ENCODE measurements at places on chromosomes 1 and 21.

DNA sequence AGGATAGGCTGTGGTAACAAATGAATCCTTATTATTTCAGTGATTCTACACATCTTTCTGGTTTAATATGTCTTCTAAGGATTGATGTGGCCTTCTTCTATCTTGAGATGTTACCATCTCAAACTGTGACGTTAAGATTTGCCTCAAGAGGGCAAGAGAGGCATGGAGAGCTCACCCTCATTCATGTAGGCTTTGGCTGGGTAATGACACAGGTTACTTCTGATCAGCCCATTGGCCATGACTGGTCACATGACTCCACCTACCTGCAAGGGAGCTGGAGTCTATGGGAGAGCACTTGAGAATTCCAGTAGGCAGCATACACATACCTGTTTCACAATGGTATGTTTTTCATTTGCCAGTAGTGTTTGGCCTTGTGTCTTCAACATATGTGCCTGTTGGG, 30.0 kb downstream of the CACHD1 start:
- no peak for DNase-seq

DNA sequence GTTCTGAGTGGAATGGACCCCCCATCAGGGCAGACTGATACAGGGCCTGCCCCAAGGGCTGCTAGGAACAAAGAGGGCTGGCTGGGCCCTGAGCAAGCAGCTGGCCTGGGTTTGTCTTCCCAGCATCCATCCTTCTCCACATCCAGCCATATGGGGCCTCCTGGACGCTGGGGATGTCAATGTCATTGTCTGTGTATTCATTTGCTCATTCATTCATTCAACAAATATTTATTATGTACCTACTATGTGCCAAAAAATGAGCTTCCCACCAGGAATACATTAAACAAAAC, 15.6 kb upstream of the ECE1 start:
- DNase-seq: no peak

DNA sequence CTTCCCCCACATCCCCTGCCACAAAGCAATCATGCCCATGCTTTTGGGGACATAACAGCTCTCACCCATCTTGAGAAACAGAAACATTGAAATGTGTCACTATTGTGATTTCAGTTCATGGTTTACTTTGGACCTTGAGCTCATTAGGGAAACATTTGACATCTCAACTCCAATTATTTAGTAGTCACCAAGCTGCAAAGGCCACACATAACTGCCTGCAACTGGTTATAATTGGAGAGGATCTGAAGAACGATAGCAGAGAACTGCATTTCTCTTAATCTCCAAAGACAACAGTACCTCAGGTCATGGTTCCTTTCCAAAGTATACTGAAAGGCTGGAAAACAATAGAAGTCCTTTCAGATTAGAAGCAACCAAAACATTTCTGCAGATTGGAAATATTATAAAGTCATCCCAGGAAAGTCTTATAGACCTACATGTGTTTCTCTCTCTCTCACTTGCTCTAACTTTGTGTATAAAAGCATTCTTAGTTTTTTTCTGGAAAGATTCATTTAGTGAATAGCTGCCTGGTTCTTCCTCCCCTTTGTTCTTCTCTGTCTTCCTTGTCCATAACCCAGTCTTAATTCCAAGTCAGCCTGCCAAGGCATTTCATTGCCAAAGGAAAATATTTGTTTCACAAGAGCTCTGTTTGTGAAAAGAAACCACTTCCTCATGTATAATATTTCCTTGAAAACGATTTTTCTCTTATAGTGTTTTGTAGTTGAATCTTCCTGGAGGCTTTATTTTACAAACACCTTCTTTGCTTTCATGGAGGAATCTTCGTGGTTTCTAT, 426.8 kb downstream of the ADGRL2 start:
- no peak for DNase-seq

GRCh38 chr1:53575955-53576320, 116.7 kb downstream of the DMRTB1 start:
- no peak for DNase-seq

DNA sequence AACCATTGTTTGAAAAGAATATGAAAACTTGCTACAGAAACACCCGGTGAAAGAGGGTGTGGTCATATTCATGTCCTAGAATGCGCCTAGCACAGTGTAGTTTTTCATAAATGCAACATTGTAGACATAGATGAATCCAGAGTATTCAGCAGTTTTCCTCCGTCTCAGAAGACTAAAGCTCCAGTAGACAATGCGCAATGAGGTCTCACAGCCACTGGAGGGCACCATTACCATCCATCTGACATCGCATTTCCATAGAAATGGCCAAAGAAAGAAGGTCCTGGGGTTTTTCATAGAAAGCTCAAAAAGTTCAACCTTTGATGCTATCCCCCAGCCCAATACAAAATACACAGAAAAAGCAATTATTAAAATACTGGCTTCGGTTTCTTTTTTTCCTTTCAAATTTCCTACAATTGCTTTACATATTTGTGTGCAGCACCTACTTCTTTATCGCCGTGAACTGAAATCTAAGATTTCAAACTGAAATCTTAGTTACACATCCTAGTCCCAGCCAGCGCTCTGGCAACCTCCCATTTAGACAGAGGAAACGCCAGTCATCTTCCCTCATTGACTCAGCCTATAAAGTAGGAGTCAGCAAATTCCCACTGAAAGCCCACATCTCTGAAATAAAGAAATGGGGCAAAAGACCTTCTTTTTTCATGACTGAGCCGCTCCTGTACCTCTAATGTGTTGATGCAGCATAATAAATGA, 3.9 kb upstream of the CD58 start:
- peak; percentile 22 for DNase-seq

- DNase-seq: no peak
Observed at GRCh38 chr1:194045416-194045815, 859.0 kb upstream of the B3GALT2 start.

GRCh38 chr1:214380986-214381695, 100.2 kb downstream of the SMYD2 start:
- DNase-seq: no peak

GRCh38 chr1:22485431-22485830, 33.8 kb downstream of the ZBTB40 start:
- no peak for DNase-seq

DNA sequence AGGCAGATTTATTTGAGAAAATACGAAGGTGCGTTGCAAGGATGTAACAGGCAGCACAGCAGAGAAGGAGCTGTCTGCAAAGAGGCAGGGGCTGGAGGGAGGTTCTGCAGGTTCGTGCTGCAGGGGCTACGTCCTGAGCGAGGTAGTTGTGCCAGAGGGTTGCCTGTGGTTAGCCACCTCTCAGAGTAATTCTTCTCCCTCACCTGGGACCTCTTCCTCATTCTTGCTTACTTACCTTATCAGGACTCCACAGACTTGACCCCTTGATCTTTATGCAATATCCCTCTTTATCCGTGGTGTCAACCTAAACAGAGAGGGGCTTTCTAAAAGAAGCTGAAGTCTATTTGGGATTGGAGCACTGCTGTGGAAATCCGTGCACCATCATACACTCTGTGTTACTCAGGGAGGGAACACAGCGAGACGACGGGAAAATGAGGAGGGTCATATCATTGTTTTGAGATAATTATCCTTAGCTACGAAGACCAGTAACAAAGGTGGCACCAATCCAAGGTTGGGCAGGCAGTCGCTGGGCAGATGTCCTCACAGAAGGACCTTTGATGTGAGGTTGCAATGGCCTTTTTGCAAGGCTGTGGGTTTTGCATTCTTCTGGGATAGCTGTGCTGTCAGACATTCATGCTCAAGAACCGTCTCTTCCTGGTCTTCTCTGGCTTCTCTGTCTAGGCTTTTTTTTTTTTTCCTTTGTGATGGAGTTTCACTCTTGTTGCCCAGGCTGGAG, 82.8 kb downstream of the WDR4 start:
- no peak for DNase-seq

DNA sequence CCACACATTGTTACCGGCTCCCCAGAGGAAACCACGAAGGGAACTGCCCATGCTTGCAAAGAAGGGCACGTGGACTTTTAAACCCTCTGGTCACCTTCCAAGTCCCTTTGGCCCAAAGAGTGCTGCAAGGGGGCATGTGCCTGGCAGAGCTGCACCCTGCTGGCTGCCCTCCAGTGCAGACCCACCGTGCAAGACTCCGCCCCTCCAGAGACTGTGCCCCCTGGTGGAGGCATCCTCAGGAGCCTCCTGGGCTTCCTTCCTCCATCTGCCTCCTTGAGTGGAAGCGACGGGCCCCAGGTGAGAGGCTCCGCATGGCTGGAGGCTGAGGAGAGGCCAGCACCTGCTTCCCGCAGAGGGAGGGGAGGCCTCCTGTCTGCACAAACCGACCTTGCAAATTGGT, 100.6 kb downstream of the CRYAA start:
- DNase-seq: peak; percentile 9

- DNase-seq: no peak
Observed at GRCh38 chr1:247303216-247303615, 28.5 kb downstream of the ZNF496 start.

- no peak for DNase-seq
Observed at GRCh38 chr1:231643071-231643934, 16.7 kb downstream of the DISC1 start.

GRCh38 chr1:186849826-186850225, 21.1 kb downstream of the PLA2G4A start:
- no peak for DNase-seq

GRCh38 chr1:157140063-157140588, 1.9 kb upstream of the ETV3 start:
- DNase-seq: no peak

DNA sequence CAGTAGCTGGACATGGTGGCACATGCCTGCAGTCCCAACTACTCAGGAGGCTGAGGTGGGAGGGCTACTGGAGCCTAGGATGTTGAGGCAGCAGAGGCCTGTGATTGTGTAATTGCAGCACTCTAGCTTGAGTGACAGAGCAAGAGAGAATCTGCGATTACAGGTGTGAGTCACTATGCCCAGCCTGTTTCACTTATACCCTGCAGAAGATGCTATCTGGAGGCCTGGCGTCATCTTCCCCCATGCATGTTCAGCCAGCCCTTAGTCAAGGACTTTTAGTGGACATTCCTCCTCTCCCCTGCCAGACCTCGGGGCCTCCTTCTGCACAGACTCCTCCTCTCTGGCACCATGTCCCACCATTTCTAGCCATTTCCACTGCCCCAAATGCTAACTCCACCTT, 36.3 kb upstream of the RCC2 start:
- DNase-seq: no peak

DNA sequence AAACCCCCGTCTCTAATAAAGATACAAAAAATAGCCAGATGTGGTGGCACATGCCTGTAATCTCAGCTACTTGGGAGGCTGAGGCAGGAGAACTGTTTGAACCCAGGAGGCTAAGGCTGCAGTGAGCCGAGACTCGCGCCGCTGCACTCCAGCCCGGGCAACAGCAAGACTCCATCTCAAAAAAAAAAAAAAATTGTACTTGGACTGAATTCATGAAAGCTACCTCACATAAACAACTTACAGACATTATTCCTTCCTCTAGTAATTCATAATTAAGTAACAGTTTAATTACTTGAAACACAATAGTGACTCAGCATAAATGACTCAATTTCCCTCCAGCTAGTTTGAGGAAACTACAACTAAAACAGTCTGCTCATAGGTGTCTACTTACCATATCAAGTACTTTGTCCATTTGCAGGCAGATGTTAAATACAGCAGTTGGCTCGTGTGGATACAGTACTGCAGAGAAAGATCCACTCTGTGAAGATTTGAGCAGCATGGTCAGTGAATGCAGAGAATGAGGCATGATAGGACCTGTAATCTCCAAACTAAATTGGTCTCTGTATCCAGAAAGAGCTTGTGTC, 9.4 kb downstream of the DONSON start:
- no peak for DNase-seq

- no peak for DNase-seq
Observed at GRCh38 chr1:107523061-107523460, 382.2 kb downstream of the NTNG1 start.

- DNase-seq: peak; percentile 50
Observed at GRCh38 chr1:42173155-42173933, 8.8 kb upstream of the GUCA2A start.

- DNase-seq: peak; percentile 1
Observed at GRCh38 chr1:228735871-228736586, 750 bp downstream of the RHOU start.

- no peak for DNase-seq
Observed at GRCh38 chr1:168089326-168089978, 47.3 kb downstream of the GPR161 start.

DNA sequence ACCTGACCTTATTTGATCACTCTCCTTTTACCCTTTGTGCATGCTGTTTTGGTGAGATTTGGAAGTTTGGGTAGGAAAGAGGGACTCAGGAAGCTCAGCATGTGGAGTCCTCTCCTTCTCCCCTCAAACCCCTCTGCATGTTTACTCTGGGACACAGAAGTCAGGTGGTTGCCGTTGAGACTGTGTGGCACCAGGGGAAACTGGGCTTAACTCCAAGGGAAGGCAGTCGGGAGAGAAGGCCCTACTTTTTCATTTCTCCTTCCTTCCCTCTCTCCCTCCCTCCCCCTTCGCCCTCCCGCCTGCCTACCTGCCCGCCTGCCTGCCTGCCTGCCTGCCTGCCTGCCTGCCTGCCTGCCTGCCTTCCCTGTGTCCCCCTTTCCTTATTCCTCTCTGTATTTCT, 34.8 kb upstream of the TTC22 start:
- DNase-seq: no peak

DNA sequence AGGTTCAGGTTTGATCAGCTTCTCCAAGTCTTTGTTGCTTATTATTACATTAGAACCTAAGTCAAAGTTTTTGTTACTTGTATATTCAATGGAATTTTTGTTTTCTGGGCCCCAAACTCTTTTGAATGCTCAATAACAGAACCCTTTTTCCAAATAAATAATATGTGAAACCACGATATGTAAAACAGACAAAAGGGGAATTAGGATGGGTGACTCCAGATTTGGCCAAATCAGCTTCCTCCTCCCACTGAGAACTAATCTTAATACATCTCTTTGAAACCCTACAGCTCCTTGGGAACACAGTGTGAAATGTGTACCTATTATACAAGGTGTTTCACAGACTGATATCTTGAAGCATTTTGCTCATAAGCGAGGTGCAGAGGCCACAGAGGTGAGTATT, 67.0 kb upstream of the TNFSF18 start:
- DNase-seq: no peak

GRCh38 chr1:27025718-27026117, 13.1 kb upstream of the TENT5B start:
- no peak for DNase-seq

- DNase-seq: no peak
Observed at GRCh38 chr1:42732126-42732680, 7.8 kb downstream of the CLDN19 start.

DNA sequence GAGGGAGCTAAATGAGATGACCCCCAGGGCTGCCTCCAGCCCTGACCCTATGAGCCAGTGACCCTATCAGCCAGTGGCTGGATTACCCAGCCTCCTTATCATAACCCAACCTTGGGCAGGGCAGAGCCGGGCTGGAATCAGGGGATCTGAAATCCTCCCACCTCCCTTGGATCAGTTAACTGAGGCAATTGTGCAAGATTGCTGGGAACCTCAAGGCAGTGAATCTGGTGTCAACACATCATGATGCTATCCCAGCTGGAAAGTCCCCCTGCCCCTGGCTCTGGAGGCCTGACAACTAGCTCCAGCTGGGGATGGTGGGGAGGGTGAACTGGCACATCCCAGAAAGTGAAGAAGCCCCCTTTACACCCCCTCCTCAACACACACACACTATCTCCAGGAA, 6.4 kb upstream of the TSPAN1 start:
- DNase-seq: no peak

GRCh38 chr1:164473544-164473943, 85.4 kb upstream of the PBX1 start:
- DNase-seq: no peak
